Dorsolateral prefrontal cortex (tissue), 122 donors: ENCODE measurements at places on chromosomes 6 and 20.

DNA sequence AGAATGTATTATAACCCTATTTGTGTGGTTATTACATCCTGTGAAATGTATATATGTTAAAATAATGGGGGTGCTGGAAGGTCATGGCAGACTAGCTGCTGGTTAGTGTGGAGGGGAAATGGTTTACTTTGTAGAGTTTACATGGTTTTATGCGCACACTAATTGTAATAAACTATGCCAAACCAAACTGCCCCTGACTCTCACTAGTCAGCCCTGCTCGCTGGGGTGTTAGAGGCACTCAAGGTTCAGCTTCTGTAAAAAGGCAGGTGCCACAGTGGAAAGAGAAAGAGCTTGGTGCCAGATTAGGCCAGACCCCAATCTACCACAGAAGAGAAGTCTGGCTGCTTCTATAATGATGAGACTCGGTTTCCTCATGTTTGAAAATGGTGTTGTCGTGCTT is 52.7 kb downstream of the GOPC start:
- DNase-seq, result no peak

GRCh38 chr6:149852180-149852579 is 12.0 kb downstream of the LRP11 start:
- DNase-seq, result no peak

- DNase-seq, result no peak
Measured at GRCh38 chr6:126876446-126876845, 242.0 kb upstream of the RSPO3 start.

GRCh38 chr6:137020776-137021175 is 24.0 kb downstream of the IL20RA start:
- no peak for DNase-seq

- DNase-seq, result no peak
Measured at GRCh38 chr6:136230219-136230853, 19.8 kb downstream of the MTFR2 start.

- DNase-seq, result no peak
Measured at GRCh38 chr6:157107915-157108651, 215.2 kb downstream of the TMEM242 start.

GRCh38 chr20:667351-668034 is 8.1 kb downstream of the SCRT2 start:
- DNase-seq, result peak; percentile 57

DNA sequence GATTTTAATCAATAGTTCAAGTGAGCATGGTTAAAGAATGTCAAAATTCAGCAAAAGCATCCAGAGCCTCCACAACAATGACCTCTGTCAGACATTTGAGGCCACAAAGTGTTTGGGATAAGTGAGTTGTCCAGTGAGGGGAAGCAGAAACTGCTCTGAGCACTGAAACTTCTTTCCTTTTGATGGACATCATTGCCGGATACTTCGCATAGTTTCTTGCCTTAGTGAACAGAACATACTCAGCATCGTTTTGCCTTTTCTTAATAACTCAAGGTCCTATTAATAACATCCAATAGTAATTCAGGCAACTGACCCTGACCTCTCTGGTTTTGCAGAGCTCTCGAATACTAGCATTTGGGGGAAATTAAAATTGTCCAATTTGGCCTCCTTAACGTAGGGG is 78.6 kb downstream of the EDN3 start:
- DNase-seq, result no peak

DNA sequence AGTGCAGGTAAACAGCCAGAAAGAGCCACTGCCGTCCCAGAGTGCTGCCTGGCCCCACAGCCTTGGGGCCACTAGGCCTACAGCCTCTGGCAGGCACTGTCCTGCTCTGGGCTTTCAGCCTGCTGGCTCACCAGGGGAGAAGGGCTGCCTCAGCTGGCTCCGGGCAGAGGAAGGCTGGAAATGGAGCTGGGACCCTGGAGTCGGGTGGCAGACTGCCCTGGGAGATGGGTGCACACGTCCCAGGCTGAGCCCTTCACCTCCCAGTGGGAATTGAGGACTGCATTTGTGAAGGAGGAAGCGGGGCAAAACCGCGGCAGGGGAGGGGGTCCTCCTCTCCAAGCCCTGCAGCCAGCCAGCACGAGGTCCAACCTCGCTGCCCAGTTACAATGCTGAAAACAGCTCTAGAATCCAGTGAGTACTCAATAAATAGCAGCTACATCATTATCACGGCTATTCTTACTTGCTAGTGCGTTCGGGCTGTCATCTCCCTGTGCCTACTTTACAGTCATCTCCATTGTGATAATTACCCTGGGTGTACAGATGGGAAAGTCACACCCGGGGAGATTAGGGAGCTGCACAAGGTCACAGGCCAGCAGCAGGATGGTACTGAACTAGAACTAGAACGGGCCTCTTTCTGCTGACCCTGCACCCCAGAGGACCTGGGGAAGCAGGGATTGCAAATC is 13.1 kb downstream of the ACSS1 start:
- DNase-seq, result no peak

DNA sequence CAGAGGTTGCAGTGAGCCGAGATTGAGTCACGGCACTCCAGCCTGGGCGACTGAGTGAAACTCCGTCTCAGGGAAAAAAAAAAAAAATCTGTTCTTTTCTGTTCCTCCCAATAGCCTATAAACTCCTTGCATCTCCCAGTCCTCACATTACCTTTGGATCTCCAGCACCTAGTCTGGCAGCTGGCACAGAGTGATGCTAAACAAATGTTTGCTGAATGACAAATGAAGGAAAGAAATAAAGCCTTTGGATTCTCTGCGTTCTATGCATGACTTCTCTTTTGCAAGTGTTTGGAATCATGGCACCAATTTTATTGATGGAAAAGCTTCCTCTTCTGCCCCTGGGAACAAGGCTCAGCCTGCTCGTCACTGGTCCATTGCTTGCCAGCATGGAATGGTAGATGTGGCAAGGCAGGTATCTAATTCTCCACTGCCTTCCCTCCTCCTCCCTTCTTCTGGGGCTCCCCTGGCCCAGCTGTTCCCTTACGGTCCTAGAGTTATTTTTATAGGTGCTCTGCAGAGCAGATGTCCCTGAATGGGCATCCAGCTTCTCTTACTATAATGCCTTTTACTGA is 53.6 kb upstream of the FYN start:
- no peak for DNase-seq

DNA sequence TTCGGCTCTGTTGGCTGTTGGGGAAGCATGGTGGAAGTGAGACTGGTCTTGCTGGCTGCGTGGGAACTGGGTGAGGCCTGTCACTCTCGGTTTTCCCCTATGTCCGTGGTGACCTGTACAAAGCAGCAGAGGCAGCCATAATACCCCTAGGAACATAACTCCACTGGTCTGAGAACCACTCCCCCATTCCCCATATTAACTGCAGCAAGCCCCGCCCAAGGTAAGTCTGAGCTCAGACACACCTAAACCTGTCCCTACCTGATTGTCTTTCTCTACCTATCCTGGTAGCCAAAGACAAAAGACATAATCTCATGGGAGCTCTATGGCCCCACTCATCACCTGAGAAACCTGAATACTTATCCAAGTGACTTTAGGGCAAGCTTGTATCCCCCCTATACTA is 156.3 kb upstream of the PHACTR1 start:
- no peak for DNase-seq
